ENCODE measurements at places on chromosomes 13 and 19.

DNA sequence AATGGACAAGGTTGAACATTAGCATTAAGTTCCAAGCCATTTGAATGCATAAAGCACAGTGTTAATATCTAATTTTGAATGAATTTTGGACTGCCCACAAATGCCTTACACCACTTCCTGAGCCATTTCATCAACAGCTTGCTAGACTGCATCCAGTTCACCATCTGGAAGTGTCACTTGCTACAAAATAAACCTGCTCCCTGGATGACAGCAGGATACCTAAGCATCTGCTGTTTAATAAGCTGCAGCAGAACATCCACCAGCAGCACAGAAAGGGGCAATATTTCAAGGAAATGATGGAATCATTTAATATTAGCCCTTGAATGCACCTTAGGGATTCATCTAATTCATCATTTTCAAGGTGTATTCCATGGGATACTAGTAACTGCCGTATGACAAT lies 76.6 kb upstream of the PCDH9 start:
- DNase-seq, result no peak

- DNase-seq, result no peak
These were observed 14.3 kb upstream of the QTRT1 start for GRCh38 chr19:10686661-10687517.

GRCh38 chr13:57991041-57991440 lies 359.5 kb downstream of the PCDH17 start:
- no peak for DNase-seq

GRCh38 chr19:15161028-15161984 lies 39.5 kb downstream of the NOTCH3 start:
- DNase-seq, result no peak

DNA sequence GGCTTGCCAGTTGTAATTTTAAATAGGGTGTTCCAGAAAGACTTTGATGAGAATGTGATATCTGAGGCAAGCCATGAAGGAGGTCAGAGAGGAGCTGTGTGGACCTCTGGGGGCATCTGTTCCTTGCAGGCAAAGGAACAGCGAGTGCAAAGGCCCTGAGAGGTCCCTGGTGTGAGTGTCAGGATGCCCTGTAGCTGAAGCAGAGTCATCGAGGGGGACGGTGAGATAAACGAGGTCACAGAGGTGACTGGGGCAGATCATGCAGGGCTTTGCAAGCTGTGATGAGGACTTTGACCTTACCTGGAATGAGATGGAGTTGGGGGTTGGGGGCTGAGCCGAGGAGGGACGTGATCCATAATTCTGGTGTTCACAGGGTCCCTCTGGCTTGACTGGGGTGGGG lies 75.0 kb downstream of the RYR1 start:
- no peak for DNase-seq

DNA sequence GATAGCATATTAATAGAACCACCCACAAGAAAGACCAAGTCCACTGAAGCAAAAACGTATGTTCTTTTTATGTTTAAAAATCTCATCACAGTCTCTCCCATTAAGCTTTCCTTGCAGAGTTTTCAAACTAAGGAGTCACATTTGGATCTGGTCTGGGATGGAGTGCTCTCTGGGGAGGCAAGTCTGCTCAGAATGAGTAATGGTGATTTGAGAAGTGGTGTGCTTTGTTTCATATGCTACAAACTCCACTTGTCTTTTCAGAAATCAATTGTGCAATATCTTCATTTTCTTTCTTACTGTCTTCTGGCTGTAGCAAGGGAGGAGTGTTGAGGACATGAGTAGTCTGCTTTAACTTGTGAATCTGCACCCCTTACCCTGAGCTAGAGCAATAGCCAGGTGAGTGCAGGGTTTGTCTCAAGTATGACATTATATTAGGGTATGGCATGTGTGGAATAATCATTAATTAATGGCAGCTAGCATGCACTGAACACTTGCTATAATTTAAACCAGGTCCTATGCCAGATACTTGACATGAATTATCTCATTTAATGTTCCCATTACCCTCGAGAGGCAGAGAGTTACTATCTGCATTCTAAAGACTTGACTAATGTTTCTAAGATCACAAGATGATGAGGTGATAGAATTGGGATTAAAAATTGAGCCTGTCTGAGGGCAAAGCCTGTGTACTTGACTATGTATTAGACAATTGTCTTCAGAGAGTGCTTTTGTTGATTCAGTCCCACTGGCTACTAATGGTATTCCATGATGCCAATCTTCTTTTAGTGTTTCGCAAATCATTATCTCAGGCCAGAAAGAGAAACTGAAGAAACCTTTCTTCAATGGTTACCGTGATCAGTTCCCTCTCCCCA lies 171.8 kb downstream of the GPC6 start:
- no peak for DNase-seq

DNA sequence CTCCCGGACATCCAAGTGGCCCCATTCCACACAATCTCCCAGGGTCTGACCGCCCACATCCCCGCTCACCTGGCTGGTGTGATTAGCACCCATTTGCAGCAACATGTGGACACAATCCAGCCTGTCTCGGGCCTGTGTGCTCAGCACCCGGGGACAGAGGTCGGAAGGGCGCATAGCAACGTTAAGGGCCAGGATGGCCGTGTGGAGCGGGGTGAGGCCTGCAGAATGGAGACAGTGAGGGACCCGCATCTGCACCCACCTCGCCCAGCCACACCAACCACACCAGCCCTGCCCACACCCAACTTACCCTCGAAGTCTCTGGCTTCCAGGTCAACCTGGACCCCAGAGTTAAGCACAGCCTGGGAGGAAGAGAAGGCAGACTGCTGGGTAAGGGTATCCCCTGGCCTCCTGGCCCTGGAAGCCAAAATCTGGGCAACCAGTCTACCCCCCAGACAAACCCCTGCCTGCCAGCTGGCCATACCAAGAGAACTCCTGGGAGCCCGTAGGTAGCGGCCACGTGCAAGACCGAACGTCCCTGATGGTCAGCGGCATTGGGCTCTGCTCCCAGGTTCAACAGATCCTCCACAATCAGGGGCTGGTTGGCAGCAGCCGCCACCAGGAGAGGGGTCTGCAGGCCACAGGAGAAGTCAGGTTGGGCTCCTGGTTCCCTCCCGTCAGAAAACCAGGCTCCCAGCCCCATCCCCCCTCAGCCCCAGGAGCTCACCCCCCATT lies 4.3 kb downstream of the NFKBID start:
- no peak for DNase-seq

DNA sequence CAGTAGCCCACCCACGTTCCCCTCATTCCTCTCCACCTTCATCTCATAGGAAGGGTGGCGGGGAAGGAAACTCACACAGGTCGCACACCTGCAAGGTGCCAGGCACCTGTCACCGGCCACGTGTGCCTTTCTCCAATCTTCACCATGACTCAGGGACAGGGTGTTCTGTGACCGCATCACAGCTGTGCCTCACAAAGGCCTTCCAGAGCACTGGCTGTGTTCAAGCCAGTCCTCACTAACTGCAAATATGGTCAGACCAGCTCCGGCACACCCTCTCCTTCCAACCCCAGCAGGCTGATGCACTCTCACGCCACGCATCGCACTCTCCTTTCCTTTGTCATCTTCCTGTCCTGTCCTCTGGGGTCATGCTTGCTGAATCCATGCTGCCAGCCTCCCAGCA lies 415.9 kb downstream of the IRS2 start:
- no peak for DNase-seq

DNA sequence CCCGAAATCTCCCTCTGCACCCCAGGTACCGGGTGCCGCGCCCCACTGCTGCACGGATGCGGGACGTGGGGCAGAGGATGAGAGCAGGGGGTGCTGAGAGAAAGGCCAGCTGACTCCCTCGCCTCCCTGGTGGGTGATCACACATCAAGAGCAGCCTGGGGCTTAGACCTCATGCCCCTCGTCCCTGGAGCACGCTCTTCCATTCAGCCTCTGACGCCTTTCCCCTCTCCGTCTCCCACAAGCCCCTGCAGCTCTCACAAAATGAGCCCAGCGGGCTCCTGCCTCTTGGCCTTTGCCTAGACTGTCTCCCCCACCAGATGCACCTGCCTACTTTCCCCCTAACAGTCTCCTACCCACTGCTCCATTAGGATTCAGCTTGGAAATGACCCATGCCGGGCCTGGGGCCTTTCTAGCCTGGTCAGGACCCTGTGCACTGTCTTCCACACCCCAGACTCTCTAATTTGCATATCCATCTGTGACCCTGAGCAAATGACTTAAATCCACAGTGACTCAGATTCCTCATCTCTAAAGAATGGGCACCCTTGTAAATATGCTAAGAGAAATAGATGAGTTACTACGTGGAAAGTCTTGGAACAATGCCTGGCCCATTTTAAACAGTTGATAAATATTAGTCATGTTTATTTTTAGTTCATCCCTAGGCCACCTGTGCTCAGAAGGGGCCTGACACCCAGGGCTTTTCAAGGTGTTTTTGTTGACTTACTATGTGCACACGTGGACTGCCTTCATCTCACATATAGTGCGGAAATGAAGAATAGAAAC lies 582 bp upstream of the PTPRH start:
- DNase-seq, result no peak

Data from thyroid gland (tissue), 4 donors.